ENCODE measurements at places on chromosomes 6 and 20.

- DNase-seq, result no peak
Observed at GRCh38 chr6:38640216-38640909, 634 bp upstream of the BTBD9 start.

GRCh38 chr6:67141005-67141404 lies 1434.0 kb upstream of the EYS start:
- no peak for DNase-seq

DNA sequence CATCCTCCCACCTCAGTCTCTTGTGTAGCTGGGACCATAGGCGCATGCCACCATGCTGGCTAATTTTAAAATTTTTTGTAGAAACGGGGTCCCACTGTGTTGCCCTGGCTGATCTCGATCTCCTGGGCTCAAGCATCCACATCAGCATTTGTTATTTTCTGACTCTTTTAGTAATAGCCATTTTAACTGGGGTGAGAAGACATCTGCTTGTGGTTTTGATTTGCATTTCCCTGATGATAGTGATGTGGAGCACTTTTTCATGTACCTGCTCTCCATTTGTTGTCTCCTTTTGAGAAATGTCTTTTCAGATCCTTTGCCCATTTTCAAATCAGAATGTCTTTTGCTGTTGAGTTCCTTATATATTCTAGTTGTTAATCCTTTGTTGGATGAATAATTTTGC lies 22.2 kb upstream of the TULP4 start:
- DNase-seq, result no peak

DNA sequence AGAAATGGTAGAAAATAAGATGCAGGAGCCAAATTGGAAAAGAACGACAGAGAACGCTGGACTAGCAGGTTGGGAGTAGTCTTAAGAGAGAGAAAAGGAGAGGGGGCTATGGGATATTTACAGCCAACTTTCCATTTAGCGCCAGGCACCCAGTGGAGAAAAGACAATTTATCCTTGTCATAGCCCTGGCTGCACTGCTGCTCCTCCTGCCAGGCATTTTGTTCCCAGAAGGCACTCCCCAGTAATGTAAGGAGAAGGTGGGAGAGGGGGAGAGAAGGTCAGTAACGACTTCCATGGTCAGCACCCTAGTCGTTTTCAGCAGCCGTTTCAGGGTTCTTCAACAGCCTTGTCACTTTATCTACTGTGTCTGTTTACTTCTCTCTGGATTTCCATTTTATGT lies 159.0 kb downstream of the TRMT11 start:
- no peak for DNase-seq

DNA sequence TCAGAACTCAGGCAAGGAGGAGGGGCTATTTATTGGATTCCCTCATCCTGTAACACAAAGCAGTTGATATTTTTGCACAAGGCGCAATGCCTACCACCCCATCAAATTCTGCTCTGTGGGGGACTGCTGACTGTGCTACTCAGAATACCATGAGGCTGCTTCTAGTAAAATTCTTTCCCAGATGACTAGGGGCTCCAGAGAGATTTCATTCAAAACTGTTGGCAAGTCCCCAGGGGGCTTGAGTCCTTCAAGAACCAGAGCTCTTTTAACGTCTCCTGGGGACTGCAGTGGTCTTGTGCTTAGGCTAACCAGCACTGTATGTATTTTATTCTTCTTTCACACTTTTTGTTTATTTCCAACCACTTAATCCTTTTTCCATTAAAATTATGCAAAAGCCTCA lies 365.9 kb upstream of the AGPAT4 start:
- DNase-seq, result no peak

DNA sequence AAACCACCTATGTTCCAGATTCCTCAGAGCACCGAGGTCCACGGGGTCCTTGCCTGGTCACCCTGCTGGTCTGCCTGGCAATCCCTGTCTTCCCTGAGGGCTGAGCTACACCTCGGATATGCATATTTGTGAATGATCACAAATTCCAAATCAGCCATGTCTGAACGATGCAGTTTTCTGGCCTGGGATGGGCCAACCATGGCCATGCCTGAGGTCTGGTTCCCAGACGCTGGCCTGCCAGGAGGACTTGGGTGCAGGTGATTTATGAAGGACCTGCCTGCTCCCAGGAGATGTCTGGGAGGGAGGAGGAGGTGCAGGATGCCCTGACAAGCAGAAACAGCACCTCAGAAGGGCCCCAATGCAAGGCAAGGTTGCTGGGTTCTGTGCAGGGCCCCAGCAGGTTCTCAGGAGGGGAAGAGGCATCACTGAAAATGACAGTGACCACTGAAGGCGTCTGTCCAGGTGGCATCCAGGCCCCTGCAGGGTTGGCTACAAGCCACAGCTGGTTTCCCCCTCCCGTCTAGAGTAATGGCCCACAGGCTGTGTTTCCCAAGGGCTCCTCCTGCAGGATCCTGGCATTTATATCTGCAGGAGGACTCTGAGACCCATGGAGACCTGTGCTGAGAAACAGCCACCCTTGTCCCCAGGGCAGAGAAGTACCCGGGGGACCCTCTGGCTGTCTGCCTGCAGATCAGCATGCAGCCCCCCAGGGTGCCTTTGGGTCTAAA lies 205.3 kb downstream of the TAF4 start:
- no peak for DNase-seq

DNA sequence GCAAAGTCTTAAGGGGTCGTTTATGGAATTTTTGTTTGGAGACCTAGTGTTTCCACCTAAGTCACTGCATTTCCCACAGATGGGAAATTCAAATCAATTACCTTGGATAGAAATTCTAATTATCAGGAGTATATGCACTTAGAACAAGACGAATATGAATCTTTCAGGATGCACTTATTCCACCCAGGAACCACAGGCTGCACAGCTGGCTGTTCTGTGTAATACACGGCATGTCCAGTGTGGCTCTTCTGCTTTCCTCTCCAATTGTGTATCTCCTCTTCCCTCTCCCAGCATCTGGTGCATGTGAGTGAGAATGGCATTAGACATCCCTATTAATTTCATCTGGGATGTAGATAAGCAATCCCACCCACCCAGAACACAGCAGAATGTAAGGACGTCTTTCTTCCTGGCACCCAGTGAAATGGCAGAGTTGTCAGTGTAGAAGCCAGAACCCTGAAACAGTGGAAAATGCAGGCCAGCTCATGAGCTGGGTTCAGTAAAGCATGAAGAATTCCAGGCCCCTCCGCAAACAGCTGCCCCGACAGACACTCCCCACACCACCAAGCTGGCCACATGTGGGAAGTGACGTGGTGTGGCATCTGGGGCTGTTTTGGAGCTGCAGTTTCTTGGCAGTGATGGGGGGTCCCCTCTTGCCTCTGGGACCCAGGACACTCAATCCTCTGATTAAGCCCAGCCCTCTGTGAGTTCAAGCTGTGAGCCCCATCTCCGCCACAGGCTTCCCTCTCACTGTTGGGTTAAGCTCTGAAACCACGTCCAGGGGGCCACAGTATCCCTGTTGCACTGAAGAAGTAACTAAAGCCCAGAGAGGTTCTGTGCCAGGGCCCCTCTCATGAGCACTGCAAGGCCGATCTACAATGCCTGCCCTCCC lies 180.1 kb upstream of the CST7 start:
- no peak for DNase-seq

DNA sequence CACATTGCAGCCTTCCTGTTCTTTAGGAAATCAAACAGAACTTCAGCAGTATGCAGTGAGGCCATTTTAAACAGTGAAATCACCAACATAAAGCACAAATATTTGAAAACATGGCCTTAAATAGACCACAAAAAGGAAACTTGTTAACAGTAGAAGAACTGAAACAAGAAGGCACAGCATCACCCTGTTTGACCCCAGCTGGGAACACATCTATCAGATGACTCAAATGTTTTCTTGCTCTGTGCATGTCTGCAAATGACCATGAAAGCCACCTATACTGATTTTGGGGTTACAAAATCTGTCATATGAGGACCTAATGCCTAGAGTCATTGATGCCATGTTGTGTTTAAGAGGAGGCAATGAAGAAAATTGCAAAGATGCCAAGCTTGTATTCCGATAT lies 123.8 kb upstream of the ADGRF1 start:
- no peak for DNase-seq

DNA sequence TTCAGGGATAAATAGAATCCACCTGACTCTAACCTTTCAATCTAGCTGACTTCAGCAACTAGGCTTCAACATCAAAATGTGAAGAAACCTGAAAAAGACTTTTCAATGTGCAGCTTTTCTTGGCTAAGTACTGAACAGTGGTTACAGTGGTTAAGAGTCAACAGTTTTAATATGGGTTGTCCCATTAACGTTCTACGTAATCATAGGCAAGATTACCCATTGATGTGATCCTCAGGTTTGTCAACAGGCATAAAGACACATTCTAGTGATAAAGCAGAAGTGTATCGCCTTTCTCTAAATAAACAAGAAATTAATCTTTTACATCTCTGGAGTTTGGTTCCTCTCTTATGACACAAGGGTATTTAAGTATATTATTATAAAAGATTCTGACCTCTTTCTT lies 154.1 kb upstream of the RUNX2 start:
- DNase-seq, result no peak

DNA sequence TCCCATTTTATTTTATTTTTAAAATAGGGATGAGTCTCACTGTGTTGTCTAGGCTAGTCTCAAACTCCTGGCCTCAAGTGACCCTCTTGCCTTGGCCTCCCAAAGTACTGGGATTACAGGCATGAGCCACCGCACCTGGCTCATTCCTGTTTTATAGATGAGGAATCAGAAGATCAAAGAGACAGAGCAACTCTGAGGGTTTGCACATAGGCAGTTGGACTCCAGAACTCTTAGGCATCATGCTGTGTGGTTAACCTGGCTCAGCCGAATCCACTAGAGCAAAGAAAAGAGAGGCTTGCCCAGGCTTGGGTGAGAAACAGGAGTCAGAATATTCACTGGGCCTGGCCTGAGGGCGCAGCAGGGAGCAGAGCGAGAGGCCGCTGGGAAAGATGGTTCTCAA lies 9.4 kb downstream of the MYH7B start:
- DNase-seq, result no peak

GRCh38 chr20:60073086-60073485 lies 114.9 kb downstream of the CDH26 start:
- no peak for DNase-seq

DNA sequence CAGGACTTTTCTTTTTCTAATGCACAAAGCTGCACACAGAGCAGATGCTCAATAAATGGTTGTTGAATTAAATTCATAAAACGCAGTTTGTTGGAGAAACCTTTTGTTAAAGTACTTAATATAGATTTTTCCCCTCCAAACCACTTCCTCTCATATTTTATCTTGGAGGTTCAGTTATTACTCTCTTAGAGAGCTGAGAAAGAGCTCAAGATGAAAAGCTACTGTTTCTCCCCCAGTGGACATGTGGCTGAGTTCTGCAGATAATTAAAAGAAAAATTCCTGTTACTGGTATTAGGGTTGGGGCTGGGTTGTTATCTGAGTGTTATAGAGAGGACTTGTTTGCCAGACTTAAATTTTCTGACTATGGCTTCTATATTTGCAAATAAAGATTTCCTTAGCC lies 294.0 kb downstream of the TBC1D7 start:
- no peak for DNase-seq

DNA sequence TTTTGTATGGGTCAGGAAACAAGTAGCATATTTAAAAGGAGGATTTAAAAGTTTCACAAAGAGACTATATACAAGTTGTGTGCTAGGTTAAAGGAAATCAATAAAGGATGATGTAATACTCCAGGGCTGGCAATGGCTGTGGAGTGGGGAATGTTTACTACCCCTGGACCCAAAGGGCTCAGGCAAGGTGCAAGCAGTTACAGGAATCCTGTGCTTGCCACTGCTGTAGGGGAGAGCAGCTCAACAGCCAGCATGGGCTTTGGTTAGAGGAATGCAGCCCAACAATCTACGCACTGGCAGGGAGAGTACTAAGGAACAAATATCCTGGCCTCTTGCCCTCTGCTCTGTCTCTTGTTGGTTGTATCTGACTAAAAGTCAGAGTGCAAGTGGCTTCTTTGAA lies 1642.2 kb downstream of the KHDRBS2 start:
- no peak for DNase-seq

- no peak for DNase-seq
Observed at GRCh38 chr6:125656287-125656870, 93.1 kb upstream of the HEY2 start.

GRCh38 chr6:156396068-156396771 lies 381.0 kb upstream of the ARID1B start:
- DNase-seq, result no peak

GRCh38 chr20:18272451-18272850 lies 15.9 kb upstream of the ZNF133 start:
- DNase-seq, result no peak

DNA sequence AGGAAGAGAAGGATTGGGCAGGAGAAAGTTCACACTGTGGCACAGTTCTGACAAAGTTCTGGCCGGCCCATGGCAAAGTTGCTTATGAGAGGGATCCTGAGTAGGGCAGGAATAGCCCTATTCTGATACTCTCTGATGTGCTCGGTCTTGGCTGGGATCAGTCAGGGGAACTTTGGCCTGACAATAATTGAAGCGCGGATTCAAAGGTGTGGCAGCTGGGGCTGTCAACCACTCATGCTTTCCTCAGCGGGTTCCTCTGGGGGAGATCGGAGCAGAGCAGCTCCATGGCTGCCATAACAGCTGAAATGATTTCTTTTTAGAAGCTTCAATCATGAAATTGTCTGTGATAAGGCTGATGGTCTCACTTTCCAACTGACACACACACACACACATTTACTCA lies 714.1 kb downstream of the DHX35 start:
- DNase-seq, result no peak

GRCh38 chr6:143335865-143336264 lies 114.6 kb downstream of the ADAT2 start:
- no peak for DNase-seq

DNA sequence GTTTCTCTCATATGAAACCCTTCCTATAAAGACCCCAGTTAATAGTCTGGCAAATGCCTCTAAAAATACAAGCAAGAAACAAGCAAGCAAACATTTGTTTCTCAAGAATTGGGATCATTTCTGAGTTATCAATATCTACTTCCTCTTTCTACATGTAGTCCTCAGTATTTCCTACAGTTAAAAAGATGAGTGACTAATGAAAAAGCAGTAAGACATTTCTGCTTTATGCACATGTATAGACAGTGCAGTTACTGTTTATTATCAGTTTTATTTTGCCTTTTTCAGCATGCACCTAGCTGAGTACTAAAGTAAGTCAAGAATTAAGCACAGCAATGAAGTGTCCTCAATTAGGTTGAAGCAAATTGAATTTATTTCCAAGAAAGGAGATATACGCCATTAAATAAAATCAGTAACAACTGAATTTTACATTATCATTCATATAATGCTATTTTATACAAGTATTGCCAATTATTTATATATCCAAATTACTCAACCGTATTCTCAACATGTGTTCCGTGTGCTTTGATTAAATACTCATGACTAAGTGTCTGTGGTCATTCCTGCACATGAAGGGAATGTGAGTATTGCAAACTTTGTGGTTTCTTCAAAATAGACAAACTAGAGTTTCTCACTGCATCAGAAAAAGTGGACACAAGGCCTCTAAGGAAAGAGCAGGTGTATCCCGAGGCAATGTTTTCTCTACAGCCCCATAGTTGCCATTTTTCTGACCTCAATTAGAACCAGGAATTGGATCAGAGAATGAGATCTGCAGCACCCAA lies 159.3 kb upstream of the MARCKS start:
- no peak for DNase-seq

GRCh38 chr20:51715856-51716185 lies 52.4 kb downstream of the ATP9A start:
- DNase-seq, result no peak
